NK-92 treated with Interleukin-12 subunit alpha and Interleukin-12 subunit beta, amount 100 ng/mL, for 24 hours (cell line): ENCODE measurements at places on chromosomes 12 and 14.
A peak's percentile ranks its signal among the peaks of the same experiment; 100 is the strongest.

DNA sequence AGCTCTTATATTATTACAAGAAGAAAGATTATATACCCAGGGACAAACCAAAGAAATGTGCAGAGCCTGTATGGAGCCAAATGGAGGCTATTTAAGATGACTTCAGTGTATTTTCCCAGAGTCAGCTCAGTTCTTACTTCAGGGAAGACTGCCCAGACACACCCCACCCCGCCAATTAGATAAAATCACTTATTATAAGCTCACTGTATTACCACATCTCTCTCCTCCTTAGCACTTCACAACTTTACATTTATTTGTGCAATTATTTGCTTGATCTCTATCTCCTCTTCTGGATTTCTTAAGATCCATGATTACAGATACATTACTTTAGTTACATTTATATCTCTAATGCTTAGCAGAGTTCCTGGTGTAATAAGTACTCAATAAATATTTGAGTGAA lies 24.7 kb upstream of the WDR89 start:
- DNase-seq: no peak

- no peak for DNase-seq
These were observed 17.3 kb downstream of the BTBD7 start for GRCh38 chr14:93315575-93315974.

- DNase-seq: no peak
These were observed 30.5 kb downstream of the PUS7L start for GRCh38 chr12:43728117-43728516.

- no peak for DNase-seq
These were observed 1057.8 kb downstream of the FSCB start for GRCh38 chr14:43449291-43449690.

- DNase-seq: no peak
These were observed 1226.8 kb downstream of the SLC16A7 start for GRCh38 chr12:60822580-60822979.

DNA sequence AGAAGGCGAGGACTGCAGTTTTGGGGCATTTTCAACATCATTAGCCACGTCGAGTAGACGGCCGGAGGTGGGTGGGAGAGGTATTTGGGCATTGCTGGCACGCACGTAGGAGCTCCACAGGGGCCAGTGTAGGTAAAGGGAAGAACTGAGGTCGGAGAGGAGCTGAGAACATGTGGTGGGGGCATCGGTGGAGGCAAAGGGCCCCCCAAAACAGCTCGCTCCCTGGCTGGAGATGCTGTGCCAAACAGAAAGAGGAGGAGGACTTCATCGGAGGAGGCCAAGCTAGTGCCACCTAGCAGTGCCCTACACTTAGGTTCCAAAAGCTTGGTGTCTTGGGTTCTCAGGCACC lies 52.0 kb upstream of the PPP2R5C start:
- DNase-seq: no peak

GRCh38 chr12:121182222-121182893 lies 27.6 kb upstream of the P2RX4 start:
- DNase-seq: no peak

GRCh38 chr12:8860165-8860961 lies 37.9 kb downstream of the A2ML1 start:
- DNase-seq: no peak

DNA sequence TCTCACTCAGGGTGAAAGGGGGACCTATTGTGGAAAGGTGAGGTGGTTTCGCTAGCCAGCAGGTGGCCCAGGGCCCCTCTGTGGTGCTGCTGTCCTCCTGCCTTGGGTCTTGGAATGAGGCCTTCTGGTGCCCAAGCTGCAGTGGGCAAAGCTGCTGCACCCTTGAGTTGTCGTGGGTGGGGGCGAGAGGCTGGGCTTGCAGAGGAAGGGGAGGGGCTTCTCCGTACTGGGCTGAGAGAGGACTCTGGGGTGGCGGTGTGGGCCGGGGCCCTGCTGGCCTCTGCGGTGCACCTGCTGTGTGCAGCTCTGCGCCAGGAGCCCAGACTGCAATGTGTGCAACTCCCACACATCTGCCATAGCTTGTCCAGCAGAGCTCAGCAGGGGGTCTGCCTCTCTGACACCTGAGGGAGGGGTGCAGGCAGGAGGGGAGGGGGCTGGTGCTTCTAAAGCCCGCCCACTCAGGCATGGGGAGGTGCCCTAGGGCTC lies 145.8 kb downstream of the KIF26A start:
- DNase-seq: no peak

DNA sequence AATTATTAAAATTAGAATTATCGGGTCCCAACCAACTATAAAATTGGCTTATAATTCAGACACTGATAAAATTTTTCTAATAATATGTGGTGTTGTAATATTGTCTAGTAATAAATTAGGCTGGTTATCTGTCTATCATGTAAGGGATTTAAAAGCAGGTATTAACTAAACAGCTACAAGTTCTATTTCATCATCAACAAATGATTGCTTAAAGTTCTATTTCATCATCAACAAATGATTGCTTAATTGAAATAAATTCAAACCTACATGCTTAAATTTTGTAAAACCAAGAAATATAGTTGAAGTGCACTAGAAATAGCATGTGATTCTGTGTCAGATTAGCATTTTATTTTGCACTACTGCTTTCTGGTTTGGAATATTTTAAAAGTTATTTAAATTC lies 34.1 kb downstream of the SLCO1A2 start:
- DNase-seq: no peak

GRCh38 chr14:78512021-78512420 lies 341.8 kb downstream of the NRXN3 start:
- DNase-seq: no peak

- no peak for DNase-seq
These were observed 11.5 kb downstream of the LUM start for GRCh38 chr12:91099836-91100235.

DNA sequence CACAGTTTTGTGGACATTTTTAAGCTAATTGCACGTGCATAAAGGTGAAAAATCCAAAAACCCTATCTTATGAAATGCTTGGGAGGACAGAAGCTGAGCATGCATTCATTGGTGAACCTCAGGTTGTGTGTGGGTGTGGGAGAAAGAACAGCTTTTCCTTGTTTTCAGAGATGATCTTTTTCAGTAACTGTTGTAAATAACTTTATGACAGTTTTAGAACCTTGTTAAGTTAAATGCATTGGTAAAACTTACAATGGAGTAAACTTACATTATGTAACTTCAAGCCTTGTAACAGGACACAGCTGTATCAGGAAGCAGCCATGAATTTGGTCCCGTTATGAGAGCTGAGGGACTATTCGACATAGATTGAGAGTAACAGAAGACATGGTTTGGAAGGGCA lies 587.4 kb downstream of the GALC start:
- DNase-seq: no peak

GRCh38 chr14:72739446-72740405 lies 154.2 kb downstream of the DPF3 start:
- DNase-seq: no peak

GRCh38 chr14:93245764-93246420 lies 38.8 kb downstream of the UBR7 start:
- DNase-seq: no peak

- no peak for DNase-seq
These were observed 17.8 kb upstream of the MLEC start for GRCh38 chr12:120668868-120669840.

GRCh38 chr12:110721570-110721969 lies 21.1 kb downstream of the PPP1CC start:
- DNase-seq: no peak

- no peak for DNase-seq
These were observed 69.4 kb upstream of the RHOJ start for GRCh38 chr14:63134801-63135200.

GRCh38 chr14:30921305-30921704 lies 46.9 kb downstream of the COCH start:
- DNase-seq: no peak

DNA sequence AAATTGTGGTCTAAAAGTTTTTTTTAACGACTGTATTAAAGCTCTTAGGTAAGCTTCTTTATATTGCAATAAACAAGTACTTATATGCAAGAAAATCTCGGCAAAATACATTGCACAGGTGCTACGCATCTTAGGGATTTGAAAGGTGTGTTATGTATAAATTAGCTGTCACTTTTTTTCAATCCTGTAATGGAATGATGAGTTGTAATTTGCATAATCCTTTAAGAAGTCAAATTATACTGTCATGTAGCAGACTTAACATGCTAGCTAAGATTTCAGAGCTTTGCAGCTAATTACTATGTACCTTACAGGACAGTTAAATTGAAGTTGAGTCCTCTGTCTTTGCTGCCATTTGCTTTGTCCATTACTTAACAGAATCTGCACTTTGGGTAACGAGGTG lies 117.5 kb downstream of the NPAS3 start:
- DNase-seq: no peak

DNA sequence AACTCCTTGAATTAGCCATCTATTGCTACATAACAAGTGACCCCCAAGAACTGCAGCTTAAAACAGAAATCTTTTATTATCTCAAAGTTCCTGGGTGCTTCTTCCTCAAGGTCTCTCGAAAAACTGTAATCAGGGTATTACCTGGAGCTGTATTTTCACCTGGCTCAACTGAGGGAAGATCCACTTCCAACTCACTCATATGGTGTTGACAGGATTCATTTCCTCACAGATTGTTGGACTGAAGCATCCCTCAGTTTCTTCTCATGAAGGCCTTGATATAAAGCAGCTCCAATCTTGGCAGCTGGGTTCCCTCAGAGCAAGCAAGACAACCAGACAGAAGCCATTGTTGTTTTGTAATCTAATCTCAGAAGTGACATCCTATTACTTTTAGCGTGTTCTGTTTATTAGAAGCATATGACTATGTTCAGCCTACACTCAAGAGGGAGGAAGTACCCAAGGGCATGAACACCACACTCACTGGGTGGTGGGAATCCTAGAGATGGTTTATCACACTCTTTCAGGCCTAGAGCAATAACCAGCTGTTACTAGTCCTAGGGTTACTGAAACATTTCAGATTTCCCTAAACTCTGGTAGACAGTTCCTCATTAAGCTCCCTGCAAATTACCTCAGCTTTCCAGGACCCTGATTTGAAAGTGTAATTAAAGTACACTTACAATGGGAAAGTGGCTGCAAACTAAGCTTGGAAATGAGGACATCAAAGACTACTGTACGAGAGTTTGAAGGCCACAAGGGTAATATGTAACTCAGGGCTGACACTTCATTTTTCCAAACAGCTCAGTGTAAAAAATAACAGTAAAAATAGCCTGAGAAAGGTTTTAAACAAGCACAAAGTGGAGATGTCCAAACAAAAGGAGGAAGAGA lies 222.2 kb downstream of the SEC23A start:
- no peak for DNase-seq

DNA sequence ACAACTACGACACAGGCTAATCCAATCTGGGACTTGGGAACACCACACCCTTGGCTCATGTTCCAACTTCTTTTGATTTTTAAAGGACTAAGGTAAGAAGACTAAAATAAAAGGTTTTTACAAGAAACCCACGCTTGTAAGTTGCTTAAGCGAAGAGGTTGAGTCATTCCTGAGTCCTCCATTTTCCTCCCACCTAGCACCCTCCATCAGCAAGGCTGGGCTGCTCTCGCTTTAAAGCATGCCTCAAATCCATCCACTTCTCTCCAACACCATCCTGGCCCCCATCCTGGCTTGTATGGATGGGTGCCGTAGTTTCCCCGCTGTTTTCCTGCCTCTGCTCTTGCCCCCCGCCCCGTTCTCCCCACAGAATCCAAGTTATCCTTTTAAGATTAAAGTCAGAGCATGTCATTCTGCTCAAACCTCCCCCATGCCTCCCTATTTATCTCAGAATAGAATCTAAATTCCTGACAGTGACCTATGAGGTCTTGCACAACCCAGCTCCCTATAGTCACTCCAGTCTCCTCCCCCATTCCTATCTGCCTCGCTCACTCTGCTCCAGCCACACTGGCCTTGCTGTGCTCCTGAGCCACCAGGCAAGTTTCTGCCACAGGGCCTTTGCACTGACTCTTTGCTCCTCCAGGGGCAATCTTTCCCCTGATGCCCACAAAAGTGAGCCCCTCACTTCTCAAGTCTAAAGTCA lies 34.5 kb downstream of the SCARB1 start:
- DNase-seq: no peak

- no peak for DNase-seq
These were observed 106.8 kb downstream of the ZFC3H1 start for GRCh38 chr12:71556875-71557274.

DNA sequence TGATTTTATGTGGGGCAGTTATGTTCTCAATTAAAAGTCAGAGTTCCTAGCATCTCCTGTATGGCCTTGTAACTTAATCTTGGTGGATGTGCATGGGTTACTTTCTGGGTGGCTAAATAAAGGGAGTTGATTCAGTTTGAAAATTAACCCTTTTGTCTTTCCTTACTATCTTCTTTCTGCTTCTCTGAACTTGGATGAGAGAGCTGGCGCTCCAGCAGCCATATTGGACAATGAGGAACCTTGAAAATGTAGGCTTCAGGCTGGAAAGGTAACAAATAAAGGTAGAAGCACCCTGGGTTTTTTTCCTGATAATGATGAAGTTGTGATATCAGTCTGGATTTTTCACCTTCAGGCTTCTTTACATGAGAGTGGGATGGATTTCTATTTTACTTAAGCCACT lies 714.1 kb upstream of the TMEM132C start:
- DNase-seq: no peak

DNA sequence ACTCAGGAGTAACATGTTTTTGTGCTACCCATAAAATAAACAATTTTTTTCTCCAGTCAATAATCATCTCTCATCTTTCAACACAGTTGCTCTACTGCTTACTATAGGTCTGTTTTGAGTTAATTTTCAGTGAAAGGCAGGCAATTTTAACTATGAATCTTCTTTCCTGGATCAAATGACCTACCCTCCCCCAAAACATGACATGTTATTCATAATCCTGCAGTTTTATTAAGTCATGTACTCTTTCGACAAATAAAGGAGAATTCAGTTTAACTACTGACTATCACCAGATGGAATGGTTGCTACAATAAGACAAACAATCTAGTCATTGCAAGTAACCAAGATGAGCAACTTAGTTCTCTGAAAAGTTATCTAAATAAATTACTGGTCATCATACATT lies 106.0 kb upstream of the FAR2 start:
- no peak for DNase-seq

- no peak for DNase-seq
These were observed 123.3 kb upstream of the MED13L start for GRCh38 chr12:116400636-116401372.

- DNase-seq: peak; percentile 35
These were observed 430 bp downstream of the SLC41A2 start for GRCh38 chr12:104957719-104958000.

GRCh38 chr12:47779943-47780504 lies 7.0 kb downstream of the SLC48A1 start:
- DNase-seq: no peak

DNA sequence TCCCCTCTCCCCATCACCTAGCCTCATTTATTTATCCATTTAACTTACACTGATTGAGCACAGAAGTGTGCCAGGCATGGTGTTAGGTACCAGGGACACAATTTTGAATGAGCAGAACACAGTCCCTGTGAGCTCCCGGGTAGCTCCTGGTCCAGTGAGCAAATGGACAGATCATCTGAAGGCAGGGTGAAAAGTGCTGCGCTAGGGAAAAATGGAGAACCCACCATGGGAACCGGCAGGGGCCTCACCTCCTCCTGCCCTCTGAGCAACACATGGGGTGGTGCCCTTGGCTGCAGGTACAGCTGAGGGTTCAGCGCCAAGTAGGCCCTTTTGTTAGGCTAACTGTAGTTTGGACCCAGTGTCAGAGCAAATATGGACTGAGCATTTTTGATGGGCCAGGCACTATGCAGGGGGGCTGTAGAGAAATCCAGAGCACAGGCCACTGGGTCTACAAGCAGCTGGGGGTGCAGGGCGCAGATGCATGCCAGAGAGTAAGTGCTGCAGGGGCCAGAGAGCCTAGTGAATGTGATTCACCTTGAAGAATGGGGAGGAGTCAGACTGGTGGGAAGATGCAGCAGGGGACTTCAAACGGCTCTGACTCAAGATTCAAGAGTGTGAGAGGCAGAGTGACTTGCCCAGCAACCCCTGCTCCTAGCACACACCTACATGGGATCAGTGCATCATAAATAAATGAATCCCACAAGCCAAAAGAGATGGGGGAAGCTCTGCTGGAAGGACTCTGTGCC lies 28.2 kb downstream of the LTBP2 start:
- no peak for DNase-seq
